Stimulated activated CD4-positive, alpha-beta T cell treated with anti-CD3 and anti-CD28 coated beads, Interleukin-2, amount 100 ng/mL, for 4 hours (primary cell): ENCODE measurements at places on chromosomes 2 and 18.

DNA sequence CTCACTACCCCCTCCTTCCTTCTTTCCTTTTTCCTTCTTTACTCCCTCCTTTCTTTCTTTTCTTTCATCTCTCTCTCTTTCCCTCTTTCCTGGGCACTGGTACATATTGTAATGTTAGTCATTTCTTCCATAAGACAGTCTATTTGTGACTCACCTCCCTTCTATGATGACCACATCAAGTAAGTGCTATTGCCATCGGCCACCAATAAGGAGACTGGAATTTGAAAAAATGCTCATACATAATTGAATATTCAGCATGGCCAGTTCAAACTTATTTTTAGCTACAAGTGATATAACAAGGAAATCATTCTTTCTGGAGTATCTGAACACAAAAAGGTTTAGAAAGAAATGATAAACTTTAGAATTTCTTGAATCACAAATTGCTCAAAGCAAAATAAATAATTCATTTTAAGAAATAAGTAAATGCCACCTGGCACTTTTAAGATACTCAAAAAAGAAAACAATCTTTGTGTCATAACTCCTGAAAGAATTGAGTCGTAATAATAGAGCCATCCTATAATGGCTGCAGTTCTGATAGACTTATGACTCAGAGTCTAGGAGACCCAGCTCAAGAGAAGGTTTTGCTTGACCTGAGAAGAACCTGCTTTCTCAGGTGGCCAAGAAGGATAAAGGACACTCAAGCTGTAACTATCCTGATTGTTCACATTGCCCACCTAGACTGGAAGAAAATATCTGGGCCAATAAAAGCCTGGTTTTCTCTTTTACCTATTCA is 51.6 kb upstream of the CCBE1 start:
- DNase-seq, result no peak

DNA sequence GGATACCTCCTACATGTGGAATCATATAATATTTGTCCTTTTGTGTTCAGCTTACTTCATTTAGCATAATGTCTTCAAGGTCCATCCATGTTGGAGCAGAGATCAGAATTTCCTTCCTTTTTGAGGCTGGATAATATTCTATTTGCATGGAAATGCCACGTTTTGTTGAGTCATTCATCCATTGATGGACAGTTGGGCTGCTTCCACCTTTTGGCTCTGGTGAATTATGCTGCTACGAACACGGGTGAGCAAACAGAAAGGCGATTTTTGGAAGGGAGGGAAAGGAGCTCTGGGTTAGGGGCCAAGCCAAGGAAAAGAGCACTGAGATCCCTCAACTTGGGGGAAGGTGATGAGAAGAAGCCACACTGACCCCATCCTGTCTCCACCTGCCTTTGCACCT is 260.5 kb downstream of the TNS1 start:
- no peak for DNase-seq

DNA sequence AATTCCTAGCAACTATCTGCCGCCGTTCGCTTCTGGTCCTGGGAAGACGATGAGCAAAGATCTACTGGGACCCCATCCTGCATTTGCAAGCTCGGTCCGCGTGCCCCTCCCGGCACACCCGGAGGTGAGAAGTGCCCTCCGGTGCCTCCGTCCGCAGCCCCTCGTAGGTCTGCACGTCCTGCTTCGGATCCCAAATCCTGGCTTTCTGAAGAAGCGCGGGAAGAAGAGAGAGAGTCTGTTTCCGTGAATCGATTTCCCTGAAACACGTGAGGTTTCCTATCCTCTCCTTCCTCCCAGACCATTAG is 5.0 kb upstream of the OSR1 start:
- DNase-seq, result no peak

DNA sequence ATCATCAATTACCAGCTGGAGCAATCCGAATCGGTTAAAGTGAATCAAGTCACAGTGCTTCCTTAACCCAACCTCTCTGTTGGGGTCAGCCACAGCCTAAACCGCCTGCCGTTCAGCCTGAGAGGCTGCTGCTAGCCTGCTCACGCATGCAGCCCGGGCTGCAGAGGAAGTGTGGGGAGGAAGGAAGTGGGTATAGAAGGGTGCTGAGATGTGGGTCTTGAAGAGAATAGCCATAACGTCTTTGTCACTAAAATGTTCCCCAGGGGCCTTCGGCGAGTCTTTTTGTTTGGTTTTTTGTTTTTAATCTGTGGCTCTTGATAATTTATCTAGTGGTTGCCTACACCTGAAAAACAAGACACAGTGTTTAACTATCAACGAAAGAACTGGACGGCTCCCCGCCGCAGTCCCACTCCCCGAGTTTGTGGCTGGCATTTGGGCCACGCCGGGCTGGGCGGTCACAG is 496 bp upstream of the ITGA4 start:
- peak; percentile 32 for DNase-seq

GRCh38 chr2:14903709-14904374 is 271.3 kb downstream of the LRATD1 start:
- no peak for DNase-seq

- DNase-seq, result no peak
Measured at GRCh38 chr2:54763636-54764291, 40.3 kb downstream of the EML6 start.

DNA sequence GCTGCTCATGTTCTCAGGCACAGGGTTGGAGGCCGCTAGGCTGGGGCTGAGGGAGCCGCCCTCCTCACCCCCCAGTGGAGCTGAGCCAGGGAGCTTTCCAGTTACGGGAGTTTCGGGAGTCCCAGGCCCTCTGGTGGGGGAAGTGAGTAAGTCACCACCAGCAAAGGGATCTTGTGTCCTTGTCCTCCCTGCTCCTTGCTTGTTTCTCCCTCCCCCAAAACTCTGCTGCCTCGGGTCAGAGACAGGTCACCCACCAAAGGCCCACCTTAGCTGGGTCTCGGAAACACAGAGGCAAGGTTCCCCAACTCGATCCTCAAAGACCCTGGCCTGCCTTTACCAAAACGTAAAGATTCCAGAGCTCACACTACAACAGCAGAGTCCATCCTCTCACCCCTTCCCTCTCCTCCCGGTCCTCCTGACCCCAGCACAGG is 60.5 kb upstream of the POMC start:
- peak; percentile 14 for DNase-seq

- DNase-seq, result no peak
Measured at GRCh38 chr2:198692907-198693510, 764.7 kb downstream of the SATB2 start.

DNA sequence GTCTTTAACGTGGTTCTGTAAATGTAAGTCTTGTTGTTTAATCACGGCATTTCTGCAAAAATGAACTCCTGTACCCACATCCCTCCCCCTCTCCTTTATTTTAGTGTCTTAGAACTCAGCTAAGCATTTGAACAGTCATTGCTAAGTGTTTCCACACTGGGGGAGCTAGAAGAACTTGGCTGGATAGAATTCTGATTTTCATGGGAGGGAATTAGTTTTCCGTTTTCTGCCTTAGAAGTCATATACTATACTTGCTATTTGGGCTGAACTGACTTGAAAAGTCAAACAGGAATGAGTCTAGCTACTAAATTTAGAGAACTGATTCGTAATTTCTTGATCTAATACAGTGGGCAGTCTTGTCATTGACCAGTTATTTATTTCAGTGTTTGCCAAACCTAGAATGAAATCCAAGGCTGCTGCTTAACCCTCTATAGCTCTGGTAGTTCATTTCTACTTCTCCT is 61.1 kb downstream of the FMNL2 start:
- DNase-seq, result no peak

GRCh38 chr18:44817831-44818473 is 137.3 kb downstream of the SETBP1 start:
- no peak for DNase-seq

- DNase-seq, result no peak
Measured at GRCh38 chr2:8232871-8233270, 449.0 kb upstream of the ID2 start.

GRCh38 chr2:118805064-118805690 is 42.3 kb downstream of the EN1 start:
- DNase-seq, result no peak

DNA sequence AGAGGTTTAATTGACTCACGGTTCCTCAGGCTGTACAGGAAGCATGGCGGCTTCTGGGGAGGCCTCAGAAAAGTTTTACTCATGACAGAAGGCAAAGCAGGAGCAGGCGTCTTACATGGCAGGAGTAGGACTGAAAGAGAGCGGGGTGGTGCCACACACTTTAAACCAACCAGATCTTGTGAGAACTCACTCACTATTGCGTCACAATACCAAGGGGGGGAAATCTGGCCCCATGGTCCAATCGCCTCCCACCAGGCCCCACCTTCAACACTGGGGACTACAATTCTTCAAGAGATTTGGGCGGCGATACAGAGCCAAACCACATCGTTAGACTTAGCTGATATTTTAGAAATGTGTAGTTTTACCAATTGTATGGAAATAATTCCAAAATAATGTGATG is 77.6 kb upstream of the SLC4A10 start:
- no peak for DNase-seq

DNA sequence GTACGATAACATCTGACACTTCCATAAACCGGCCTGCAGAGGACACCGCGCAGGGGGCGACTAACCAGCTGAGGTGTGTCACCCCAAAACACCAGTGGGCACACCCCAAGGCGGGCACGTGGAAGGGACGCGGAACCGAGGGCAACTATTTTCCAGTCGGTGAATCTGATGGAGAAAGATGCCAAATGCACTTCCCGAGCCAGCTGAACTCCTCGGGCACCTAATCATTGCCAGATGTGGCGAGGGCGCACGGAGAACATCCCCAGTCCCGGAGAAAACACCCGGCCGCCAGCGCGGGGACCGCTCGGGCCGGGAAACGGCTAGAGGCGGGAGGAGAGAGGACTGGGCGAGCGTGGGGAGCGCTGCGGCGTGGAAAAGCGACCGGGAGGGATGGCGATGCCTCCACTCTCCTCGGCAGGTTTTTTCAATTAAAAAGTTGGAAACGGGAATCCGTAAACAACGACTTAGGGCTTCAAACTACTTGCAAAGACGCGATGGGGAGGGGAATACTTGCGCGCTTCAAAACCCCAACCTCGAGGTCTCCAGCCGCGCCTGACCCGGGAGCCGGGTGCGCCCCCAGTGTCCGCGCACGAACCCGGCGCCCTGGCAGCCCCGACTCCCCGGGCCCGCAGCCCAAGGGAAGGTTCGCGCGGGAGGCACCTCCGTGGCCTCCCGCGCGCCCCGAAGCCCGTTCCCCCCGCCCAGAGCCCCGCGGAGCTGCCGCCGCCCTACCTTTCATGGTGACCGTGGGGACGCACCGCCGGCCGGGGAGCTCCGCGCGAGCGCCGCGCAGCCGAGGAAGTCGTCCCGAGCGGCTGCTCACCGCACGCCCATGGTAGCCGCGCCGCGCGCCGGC is 497 bp downstream of the COLEC12 start:
- DNase-seq, result no peak

DNA sequence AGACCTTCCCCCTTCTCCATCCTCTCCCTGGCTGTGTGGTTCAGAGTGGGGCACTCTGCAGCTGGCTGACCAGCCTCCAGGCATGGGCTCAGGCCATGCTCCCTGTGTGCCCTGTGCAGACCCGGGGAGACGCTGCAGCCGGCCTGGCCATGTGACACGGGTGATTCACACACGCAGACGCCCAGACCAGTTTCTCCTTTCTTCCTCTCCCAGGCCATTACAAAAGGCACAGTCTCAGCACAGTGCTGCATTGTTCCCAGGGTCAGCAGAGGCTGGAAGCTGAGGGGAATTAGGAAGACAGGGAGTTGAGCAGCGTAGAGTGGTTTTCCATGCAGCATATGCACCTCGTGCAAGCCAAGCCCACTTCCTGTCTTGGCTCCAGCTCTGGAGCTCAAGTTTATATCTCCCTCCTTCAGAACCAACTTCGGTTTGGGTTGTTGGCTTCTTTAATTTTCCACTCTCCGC is 288.5 kb downstream of the TNS1 start:
- no peak for DNase-seq

DNA sequence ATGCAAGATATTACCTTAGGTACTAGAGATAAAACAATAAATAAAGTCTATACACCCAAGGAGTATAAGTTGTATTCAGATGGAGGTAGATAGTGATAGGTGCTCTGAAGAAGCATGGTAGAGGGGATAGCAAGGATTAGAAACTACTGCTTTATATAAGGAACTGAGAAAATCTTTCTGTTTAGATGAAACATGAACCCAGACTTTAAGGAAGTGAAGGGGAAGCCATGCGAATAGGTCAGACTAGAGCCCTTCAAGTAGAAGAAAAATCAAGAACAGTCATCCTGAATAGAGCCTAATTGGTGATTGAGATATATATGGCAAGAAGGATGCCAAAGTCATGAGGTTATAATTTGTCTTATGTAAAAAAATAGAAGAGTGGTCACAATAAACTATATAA is 900.1 kb downstream of the MBD2 start:
- no peak for DNase-seq

DNA sequence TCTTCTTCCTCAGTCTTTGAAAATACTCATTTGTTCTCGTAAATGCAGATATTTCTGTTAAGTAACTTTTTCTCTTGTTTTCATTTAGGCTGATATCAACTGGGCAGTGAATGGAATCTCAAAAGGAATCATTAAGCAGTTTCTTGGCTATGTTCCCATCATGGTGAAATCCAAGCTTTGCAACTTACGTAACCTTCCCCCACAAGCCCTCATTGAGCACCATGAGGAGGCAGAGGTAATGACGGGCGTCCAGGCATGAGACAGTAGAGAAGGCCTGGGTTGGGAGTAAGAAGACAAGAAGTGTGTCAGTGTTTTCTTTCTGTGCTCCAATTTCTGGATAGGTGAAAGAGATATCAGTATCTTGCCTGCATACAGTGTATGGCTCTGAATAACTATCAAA is 5.1 kb downstream of the POLR1B start:
- no peak for DNase-seq

DNA sequence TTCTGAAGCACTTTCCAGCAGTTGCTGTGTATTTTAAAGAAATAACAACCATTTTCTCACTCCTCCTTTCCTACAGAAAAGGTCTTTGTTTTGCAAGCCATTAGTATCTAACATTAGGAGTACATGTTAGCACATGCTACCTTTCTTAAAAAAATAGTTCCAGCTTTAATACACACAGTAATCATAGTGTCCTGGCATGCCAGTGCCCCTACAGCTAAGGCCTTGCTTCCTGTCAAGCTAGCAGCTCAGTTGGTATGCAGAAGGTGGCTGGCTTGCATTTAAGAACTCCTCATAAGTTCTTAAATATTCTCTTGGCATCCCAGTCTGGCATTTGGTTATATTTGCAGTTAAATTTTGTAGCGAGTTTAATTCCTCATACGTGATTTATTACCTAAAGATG is 141.3 kb upstream of the IL1R2 start:
- no peak for DNase-seq
